NCI-H526 treated with DMSO at 0.1 percent for 48 hours (cell line): ENCODE measurements at places on chromosomes 5 and 9.
A peak's percentile ranks its signal among the peaks of the same experiment; 100 is the strongest.

DNA sequence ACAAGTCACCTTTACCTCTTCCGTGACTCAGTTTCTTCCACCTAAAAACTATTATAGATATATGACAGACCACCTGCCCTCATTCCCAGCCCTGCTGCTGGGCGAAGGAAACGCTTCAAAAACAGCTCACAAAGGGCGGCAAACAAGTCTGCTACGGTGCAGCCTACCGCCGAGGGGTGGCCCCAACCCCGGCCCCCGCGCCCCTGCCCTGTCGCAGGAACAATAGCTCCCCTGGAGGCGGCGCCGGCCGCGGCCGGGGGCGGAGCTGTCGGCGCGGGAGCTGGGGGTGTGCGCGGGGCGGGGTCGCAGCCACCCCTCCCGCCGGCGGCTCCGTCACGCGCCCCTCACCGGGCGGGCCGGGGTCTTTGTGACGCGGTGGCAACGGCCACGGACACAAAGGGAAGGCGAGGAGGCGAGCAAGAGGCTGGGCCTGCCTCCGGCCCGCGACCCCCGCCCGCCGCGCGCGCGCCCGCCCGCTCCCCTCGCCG lies at the start of gene TMEFF1:
Gene TMEFF1, plus strand, starts transcription at position 362 of the 488 bp plus-strand sequence. CDS start 396 bp downstream, outside the sequence.
- DNase-seq: peak; percentile 36

DNA sequence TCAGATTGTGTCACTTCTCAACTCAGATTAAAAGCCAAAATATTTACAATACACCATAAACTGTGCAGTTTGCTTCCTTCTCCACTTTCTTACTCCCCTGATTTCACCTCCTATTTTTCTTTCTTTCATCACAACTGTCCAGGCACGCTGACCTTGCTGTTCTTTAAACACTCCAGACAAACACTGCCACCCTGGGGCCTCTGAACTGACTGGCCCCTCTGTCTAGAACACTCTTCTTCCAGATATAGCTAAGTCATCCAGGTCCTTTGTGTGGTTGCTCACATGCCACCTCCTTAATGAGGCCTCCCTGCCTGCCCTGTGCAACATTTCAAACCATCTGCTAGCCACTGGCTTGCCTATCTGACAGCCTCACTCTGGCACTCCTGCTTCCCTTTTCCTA lies 46.6 kb downstream of the ATG10 start:
- no peak for DNase-seq

GRCh38 chr5:128646176-128646575 lies 108.1 kb upstream of the FBN2 start:
- no peak for DNase-seq

DNA sequence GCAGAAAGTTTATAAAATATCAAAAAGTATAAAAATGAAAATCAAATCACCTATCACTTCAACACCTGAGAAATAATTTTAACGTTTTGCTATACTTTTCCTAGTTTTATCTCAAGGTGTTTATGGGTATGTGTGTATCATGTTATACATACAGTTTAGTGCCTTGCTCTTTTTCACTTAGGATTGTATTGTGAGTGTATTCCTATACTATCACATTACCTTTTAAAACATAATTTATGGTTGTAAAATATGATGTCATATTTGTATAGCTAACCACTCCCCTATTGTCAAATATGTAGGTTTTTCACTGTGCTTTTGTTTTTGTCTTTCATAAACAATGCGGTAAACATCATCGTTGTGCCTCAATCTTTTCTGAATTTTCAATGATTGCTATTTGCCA lies 479.9 kb downstream of the SPOCK1 start:
- DNase-seq: no peak

GRCh38 chr5:15834596-15835245 lies 334.7 kb downstream of the FBXL7 start:
- no peak for DNase-seq

DNA sequence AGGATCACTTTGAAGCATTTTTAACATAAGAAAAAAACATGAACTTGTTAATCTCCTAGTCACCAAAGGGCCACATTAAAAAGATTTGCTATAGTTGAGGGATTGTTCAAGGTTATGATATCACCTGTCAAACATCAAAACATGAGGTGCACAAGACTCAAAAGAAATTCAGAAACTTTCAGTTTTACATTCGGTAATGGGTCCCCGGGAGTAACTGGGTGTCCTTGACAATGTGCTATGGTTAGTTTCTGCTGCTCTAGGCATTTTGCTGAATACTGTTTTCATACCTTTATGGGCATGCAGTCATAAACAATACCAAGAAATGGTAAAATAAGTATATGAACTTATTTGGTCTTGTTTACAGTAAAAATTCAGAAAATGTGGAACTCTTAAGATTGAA lies 92.8 kb upstream of the EDIL3 start:
- no peak for DNase-seq

GRCh38 chr9:107269681-107270080 lies 13.4 kb upstream of the RAD23B start:
- no peak for DNase-seq

GRCh38 chr5:66967102-66967501 lies 229.5 kb downstream of the CD180 start:
- no peak for DNase-seq
